ENCODE measurements at places on chromosomes 5 and 9.

GRCh38 chr5:152246401-152246800 is 158.7 kb downstream of the NMUR2 start:
- peak; percentile 66 for DNase-seq

DNA sequence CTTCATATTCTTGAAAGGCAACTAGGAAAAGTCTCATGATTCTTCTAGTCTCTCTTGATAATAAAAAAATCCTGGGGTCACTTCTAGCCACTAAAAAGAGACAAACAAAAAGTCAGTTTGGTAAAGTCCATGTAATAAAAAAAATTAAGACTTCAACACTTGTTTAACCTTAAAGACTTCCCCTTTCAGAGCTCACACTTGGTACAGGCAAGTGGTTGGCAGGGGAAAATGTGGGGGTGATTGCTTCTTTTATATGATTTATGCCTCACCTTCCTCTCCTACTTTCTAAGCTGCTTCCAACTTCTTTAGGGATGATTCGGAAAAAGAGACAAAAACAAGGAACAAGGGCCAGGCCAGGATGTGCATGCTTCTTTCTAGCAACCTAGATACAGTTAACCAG is 5.1 kb upstream of the ERCC6L2 start:
- no peak for DNase-seq

DNA sequence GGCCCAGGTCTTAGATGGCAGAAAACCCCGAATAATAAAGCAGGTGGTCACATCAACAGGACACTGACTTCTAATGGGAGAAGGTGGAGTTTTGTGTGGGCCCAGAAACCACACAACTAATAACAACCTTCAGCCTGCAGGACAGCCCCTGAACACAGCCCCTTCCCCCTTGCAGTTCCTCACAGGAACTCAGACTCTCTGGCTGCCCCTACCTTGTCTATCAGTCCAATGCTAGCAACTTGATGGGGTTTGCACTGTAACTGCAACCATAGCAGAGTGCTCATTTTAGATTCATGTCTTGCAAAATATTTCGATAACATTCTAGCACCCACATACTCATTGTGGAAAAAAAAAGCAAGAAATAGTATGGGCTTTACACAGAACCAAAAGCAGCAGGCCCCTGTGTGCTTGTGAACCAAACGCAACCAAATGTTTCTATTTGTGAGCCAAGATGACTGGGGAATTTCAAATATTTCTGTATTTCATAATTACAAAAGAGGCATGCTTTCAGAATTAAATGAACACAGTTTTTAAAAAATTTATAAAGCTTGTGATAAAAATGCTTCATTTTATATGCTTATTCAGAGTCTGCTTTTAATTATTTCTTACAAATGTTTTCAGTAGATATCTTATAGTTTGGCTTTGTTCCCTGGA is 62.7 kb upstream of the PDE4D start:
- no peak for DNase-seq

DNA sequence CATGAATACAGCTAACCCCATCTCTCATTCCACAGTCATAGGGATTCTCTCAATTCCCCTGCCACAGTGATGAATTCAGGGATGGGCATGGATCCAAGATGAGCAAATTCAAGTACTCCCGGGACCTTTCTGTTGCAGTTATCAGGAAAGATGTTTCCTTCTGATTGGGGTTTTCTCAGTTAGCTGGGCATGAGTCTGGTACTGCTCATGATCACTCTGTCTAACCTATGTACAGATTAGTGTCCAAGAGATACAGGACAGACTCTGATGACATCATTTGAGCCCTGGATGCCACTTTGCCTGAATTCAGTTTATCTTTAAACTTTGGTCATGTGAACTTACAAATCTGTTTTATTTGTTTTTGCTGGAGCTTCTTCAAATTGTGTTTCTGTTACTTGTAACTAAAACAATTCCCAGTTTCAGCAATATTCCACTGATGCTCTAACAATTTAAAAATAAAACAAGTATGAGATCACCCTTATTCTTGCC is 257.7 kb upstream of the KLF9 start:
- DNase-seq: peak; percentile 5

- no peak for DNase-seq
Measured at GRCh38 chr5:77776554-77777206, 541 bp upstream of the TBCA start.

- DNase-seq: no peak
Measured at GRCh38 chr5:115850744-115851416, 9.1 kb downstream of the AP3S1 start.

DNA sequence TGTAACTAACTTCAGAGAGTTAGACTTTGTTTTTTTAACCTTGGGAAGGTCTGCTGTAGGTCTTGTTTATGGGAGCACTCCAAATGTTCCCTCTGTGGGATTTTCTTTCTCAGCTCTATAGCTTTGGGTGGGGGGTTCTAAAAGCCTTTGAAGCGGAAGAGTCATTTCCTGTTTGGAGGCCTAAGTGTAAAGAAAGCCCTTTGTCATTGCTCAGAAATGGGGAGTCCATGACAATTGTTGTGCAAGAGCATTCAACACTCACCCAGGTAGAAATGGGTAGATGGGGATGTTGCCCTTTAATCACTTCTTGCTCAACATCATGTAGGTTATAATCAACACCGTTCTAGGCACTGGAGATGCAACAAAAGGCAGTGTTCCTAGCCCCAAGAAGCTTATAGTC is 30.3 kb upstream of the MAST4 start:
- no peak for DNase-seq

DNA sequence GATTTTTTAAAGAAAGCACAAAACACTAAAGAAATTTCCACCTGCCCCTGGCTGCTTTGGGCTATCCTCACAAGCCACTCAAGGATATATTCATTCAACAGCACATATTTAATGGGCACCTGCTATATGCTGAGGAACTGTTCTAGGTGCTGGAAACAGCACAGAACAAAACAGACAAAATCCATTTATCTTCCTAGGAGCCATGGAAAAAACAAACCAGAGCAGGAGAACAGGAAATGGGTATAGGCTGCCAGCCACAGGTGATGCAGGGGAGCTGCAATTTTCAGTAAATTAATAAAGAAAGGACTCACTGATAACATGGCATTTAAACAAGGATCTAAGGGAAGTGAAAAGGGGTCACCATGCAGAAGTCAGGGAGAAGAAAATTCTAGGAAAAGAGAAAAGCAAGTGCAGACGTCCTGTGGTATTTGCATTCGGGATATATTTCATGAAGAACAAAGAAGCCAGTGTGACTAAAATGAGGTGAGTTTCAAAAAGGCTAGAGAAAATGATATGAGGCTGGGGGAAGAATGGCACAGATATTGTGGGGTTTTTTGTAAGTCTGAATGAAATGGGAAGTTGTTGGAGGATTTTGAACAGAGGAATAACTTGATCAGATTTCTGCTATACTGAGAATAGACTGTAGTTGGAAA is 152.2 kb downstream of the ADAMTSL1 start:
- DNase-seq: no peak

GRCh38 chr5:156232251-156232869 is 94.6 kb upstream of the SGCD start:
- DNase-seq: no peak

- no peak for DNase-seq
Measured at GRCh38 chr5:39238366-39239105, 19.2 kb upstream of the FYB1 start.

GRCh38 chr5:96829297-96829696 is 21.6 kb upstream of the ERAP1 start:
- DNase-seq: peak; percentile 23

DNA sequence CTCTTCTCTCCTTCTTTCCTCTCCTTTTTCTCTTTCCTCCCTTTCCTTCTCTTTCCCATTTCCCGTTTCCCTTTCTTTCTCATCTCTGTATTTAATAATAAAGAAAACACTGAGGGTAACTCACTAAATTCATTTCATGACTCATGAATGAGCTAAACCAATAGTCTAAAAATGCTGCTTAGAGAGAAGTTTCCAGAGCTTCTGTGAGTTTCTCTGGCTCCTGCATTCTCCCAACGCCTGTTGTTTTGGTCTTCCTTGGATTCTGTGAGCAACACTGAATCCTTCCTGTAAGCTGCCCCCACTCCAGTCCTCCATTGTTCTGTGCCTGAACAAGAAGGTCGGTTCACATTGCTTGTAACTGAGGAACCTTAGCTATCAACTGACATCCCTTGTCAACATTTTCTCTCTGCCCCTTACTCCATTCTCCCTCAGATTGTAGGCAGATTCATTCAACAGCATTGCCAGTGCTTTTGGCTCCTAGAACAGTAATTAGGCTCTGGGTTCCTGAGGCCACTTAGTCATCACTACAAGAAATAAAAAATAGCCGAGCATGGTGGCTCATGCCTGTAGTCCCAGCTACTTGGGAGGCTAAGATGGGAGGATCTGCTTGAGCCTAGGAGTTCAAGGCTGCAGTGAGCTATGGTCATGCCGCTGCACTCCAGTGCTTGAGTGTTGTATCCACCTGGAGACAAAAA is 237.7 kb upstream of the KLF4 start:
- no peak for DNase-seq

DNA sequence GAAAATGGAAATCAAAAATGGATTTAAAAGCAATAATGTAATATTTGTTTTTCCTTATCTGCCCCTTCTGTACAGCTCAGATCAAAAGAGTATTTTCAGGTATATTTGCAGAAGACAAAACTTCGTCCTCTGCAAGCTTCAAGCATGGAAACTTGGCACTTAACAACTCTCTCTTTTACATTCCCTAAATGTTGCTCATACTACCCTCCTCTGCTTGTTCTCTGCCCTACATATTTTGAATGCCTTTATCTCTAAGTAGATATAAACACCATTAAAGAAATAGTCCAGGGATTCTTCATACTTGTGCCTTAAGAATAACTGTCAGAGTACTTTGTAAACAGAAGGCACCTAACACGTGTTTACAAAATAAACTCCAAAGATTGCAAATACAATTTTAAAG is 19.2 kb upstream of the SMC2 start:
- no peak for DNase-seq

DNA sequence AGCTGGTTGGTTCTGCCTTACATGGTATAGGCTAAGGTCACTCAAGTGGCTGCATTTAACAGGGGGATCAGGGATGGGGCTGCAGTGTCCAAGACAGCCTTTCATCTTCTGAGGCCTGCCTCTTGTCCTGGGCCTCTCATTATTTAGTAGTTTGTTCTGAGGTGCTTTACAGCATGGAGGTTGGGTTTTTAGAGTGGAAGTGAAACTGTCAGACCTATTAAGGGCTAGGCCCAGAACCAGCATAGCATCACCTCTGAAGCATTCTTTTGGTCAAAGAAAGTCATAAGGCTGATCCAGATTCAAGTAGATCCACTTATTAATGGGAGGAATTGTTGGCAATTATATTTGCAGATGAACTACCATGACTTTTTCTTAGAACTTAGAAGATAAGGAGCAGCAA is 146.0 kb upstream of the NMUR2 start:
- no peak for DNase-seq

DNA sequence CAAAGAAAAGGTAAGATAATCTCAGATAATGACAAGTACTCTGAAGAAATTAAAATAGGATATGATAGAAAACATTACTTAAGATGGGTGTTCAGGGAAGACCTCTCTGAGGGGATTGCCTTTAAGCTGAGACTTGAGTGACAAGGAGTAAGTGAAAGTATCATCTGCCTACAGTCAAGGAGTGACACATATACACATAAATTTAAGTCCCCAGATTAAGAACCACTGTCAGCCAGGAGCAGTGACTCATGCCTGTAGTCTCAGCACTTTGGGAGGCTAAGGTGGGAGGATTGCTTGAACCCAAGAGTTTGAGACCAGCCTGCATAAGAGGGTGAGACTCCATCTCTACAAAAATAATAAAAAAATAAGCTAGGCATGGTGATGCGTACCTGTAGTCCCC is 19.7 kb upstream of the ANKHD1 start:
- DNase-seq: no peak

DNA sequence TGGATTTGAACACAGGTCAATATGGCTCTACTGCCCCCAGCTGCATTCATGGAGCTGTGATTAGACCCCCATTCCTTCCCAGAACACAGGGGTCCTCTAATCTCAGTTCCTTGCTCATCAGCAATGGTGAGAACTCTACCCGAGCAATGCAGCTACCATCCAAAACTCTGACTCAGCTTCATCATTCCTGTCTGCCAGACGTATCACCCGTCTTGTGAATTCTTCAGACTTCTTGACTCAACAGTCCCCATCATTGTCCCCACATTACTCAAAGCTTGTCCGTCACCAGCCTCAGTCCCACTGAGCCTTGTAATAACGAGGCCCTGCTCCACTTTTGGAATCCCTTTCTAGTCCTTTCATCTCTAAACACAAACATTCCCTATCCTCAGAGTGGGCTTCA is 36.3 kb upstream of the STX17 start:
- DNase-seq: no peak

- DNase-seq: no peak
Measured at GRCh38 chr9:97689401-97690180, 7.5 kb downstream of the XPA start.

GRCh38 chr9:131187957-131188356 is 62.6 kb downstream of the NUP214 start:
- no peak for DNase-seq

GRCh38 chr5:53490747-53491146 is 10.3 kb downstream of the FST start:
- no peak for DNase-seq

DNA sequence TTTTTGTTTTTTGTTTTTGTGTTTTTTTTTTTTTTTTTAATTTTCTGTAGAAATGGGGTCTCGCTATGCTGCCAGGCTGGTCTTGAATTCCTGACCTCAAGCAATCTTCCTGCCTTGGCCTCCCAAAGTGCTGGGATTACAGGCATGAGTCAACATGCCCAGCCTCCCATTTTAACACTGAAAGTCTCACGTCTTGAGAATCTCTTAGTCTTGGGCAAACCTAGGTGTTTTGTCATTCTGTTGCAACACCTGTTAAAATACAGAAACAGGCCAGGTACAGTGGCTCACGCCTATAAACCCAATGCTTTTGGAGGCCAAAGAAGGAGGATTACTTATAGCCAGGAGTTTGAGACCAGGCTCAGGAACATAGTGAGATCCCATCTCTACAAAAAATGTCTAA is 599.0 kb downstream of the TLR4 start:
- no peak for DNase-seq

- no peak for DNase-seq
Measured at GRCh38 chr9:34599546-34599945, 10.0 kb upstream of the CNTFR start.

DNA sequence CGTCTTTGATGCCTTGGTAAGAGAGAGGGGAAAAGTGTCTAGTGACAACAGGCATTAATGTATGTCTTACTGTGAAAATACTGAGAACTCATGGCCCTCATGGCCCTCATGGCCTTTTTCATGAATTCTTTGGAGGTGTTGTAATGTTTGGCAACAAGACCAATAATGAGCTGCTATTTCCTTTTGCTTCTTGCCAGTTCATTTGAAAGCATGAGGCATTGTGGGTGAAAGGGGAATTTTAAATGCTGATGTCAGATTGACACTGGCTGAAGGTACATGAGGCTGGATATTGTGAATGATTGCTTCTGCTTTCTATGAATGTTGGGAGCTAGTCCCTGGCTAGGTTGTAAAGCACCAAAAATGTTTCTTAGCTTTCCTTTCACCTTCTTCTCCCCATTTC is 79.2 kb downstream of the DOCK2 start:
- peak; percentile 5 for DNase-seq

DNA sequence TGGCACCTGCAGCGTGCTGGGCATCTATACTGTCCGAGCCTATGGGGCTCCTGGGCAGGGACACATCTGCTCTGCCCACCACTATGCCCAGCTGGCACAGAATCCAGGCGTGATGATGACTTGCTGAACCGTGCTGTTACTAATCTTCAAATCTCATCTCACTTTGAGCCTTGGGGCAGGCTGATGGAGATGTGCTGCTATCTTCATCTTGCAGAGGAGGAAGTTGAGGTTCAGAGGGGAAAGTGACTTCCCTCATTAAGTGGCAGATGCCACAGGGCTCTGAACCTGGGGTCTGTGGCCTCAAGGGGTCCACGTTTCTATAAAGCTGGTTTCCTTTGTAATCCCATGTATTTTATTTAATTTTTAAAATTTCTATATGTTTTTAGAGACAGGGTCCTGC is 4.7 kb downstream of the SLC2A6 start:
- DNase-seq: no peak

Measured in tongue (tissue), 3 donors.